ENCODE measurements at places on chromosomes 1 and 21. TPM values are rescaled to one million over a fixed set of nuclear protein-coding genes. Genes with fewer than 3 reads are reported as not detected.

GBP5 gene
- total RNA-seq, result 0.44 TPM

PDE4B gene
- 3.5 TPM for total RNA-seq

PEX14 gene
- total RNA-seq, result 20.8 TPM

S100A11 gene
- total RNA-seq, result 66.9 TPM

AKIRIN1 gene
- total RNA-seq, result 61.5 TPM

PIK3C2B gene
- total RNA-seq, result 18.5 TPM

- H3K27ac ChIP-seq, result no peak overlapping the region
- DNase-seq, result no peak
- H3K27me3 ChIP-seq, result no peaks in the 10 kb centered on the region
- H3K4me3 ChIP-seq, result no peak overlapping the region
- no peaks in the 10 kb centered on the region for H3K36me3 ChIP-seq
Observed at GRCh38 chr1:164673584-164674214, 114.7 kb downstream of the PBX1 start.

GRCh38 chr1:198892065-198892464, 253.2 kb downstream of the PTPRC start:
- no peak for DNase-seq
- peak overlapping the region; percentile 61 for H3K27ac ChIP-seq
- no peaks in the 10 kb centered on the region for H3K36me3 ChIP-seq
- no peaks in the 10 kb centered on the region for H3K27me3 ChIP-seq
- peaks cover 14% of the 10 kb centered on the region for H3K4me1 ChIP-seq
- H3K4me3 ChIP-seq, result no peak overlapping the region

- H3K27ac ChIP-seq, result no peak overlapping the region
- H3K4me3 ChIP-seq, result no peak overlapping the region
- H3K36me3 ChIP-seq, result no peaks in the 10 kb centered on the region
- no peaks in the 10 kb centered on the region for H3K27me3 ChIP-seq
- peaks cover 36% of the 10 kb centered on the region for H3K4me1 ChIP-seq
- DNase-seq, result no peak
Observed at GRCh38 chr1:54461731-54462596, 55.8 kb upstream of the SSBP3 start.

DNA sequence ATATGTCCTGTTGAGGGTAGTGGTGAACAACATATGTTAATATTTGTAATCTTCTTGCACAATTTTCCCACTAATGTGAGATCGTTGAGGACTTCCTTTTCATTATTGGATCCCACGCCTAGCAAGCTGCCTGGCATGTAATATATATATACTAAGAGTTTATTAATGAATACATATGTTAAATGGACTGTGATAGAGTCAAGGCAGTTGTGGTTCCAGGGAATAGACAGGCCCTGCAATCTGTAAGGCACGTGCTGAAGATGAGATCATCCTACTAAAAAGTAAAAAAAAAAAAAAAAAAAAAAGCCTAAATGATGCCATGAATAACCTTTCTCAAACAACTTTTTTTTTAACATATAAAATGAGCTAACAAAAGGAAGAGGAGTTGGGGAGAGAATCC, 28.9 kb downstream of the PLPPR5 start:
- H3K36me3 ChIP-seq, result no peaks in the 10 kb centered on the region
- H3K4me3 ChIP-seq, result no peak overlapping the region
- DNase-seq, result no peak
- no peaks in the 10 kb centered on the region for H3K27me3 ChIP-seq

- DNase-seq, result no peak
- H3K4me3 ChIP-seq, result no peak overlapping the region
- no peaks in the 10 kb centered on the region for H3K4me1 ChIP-seq
- H3K36me3 ChIP-seq, result no peaks in the 10 kb centered on the region
- no peak overlapping the region for H3K27ac ChIP-seq
Observed at GRCh38 chr1:240888039-240888786, 276.3 kb upstream of the GREM2 start.

GRCh38 chr1:7529917-7530316, 241.2 kb upstream of the VAMP3 start:
- DNase-seq, result no peak
- H3K27me3 ChIP-seq, result peaks cover 17% of the 10 kb centered on the region
- no peak overlapping the region for H3K27ac ChIP-seq
- no peaks in the 10 kb centered on the region for H3K4me1 ChIP-seq

DNA sequence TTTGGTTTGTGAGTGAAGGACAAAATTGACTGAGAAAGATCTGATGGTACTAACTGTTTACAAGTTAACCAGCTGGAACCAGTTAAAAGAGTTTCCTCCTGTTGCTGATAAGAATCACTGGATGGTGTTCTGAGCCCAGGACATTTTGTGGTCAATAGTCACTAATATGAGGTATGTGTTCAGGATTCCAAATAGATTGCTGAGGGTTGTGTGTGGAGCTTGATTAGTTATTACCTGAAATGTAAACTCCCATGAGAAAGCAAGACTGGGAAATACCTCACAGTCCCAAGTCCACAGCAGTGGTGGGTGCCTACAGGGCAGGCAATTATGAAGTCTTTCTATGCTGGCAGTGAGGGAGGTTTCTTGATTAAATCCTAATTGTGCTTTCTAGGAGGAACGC, 164.6 kb downstream of the DNM3 start:
- H3K4me3 ChIP-seq, result no peak overlapping the region
- H3K27ac ChIP-seq, result no peak overlapping the region
- no peak for DNase-seq
- no peaks in the 10 kb centered on the region for H3K4me1 ChIP-seq
- no peaks in the 10 kb centered on the region for H3K36me3 ChIP-seq
- H3K27me3 ChIP-seq, result no peaks in the 10 kb centered on the region

DNA sequence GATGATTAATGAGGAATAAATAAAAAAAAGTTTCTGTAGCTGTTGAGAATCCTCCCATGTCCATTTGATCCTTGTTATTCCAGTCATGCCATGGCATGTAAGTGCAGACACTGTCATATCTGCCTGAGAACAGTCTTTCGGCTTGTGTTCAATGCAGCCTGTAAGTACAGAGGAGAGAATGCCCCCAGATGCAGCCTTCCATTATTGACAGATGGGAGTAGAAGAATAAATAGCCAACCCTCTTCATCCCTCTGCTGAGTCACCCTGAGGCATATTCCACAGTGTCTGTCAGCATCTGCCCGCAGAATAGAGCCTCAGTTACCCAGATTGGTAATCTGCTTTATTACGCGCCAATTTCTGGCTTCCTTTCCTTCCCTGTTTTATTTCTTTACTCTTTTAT, 139.4 kb downstream of the LRRC7 start:
- no peak overlapping the region for H3K27ac ChIP-seq
- no peaks in the 10 kb centered on the region for H3K36me3 ChIP-seq
- no peaks in the 10 kb centered on the region for H3K27me3 ChIP-seq
- H3K4me3 ChIP-seq, result no peak overlapping the region

DNA sequence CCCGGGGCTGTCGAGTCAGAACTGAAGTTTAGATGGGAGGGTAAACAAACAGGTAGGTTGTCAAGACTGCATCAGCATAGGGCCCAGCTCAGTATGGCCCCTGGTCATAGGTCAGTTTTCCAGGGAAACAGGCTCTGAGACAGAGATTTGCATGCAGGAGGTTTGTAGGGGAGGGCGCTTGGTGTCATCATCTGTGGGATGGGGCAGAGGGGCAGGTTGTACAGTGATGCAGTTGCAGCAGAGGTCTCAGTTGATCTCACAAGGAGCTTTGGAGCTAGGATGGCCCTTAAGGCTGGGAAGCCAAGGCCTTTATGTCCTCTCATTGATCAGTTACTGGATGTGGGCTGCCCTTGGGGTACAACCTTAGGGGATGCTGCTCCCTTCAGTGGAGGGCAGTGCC, 38.5 kb upstream of the KCNA10 start:
- H3K36me3 ChIP-seq, result no peaks in the 10 kb centered on the region
- H3K27ac ChIP-seq, result no peak overlapping the region
- H3K27me3 ChIP-seq, result peaks cover 90% of the 10 kb centered on the region
- H3K4me1 ChIP-seq, result peaks cover 22% of the 10 kb centered on the region
- H3K4me3 ChIP-seq, result no peak overlapping the region
- no peak for DNase-seq

DNA sequence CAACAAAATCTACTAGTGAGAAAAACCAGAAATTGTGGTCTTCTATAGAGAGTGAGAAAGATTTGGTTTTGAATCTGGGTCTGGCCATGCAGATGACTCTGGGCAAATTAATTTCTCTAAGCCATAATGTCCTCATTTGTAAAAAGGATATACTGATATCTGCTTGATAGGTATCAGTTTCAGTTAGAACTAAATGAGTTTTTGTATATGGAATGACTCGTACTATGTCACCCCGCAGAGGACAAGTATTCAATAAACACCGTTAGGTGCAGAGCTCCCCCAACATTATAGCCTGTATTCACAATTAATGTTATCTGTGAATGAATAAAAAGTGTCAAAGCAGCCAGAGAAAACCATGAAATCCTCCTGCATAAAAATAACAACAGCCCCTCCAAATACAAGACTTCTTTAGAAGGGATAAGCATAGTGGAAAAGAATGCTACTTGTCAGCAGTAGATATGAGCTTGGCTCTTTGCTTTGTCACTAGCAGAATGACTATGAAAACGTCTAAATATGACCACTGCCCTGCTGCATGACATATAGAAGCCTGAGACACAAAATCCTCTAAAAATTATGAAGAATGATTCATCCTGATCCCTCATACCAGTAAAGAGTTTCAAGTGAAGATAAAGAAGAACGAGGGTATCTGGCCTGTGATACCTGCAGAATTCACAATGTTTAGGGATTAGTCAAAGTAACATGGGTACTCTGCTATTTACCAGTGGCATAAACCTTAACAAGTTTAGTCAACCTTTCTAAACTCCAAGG, 17.8 kb downstream of the SCAF4 start:
- no peaks in the 10 kb centered on the region for H3K27me3 ChIP-seq
- no peaks in the 10 kb centered on the region for H3K36me3 ChIP-seq
- peaks cover 76% of the 10 kb centered on the region for H3K4me1 ChIP-seq
- DNase-seq, result no peak

DNA sequence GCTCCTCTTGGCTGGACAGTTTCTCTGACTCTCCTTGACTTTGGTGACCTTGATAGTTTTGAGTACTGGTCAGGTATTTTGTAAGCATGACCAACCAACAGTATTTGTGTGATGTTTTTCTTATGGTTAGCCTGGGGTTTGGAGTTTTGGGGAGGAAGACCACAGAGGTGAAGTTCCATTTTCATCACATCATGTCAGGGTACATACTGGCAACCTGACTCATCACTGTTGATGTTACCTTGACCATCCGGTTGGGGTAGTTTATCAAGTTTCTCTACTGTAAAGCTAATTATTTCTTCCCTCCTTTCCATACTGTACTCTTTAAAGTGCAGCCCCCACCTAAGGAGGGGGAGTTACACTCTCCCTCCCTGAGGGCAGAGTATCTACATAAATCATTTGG, 13.4 kb downstream of the OSCP1 start:
- peaks cover 17% of the 10 kb centered on the region for H3K36me3 ChIP-seq
- H3K27ac ChIP-seq, result no peak overlapping the region
- no peak overlapping the region for H3K4me3 ChIP-seq
- no peaks in the 10 kb centered on the region for H3K27me3 ChIP-seq
- DNase-seq, result no peak
- H3K4me1 ChIP-seq, result no peaks in the 10 kb centered on the region

GRCh38 chr21:46122237-46122671, 24.3 kb downstream of the COL6A2 start:
- H3K4me3 ChIP-seq, result no peak overlapping the region
- no peaks in the 10 kb centered on the region for H3K4me1 ChIP-seq
- peaks cover 88% of the 10 kb centered on the region for H3K36me3 ChIP-seq
- DNase-seq, result peak; percentile 14

GRCh38 chr1:17671741-17672140, 83.4 kb upstream of the ACTL8 start:
- no peak overlapping the region for H3K4me3 ChIP-seq
- peaks cover 60% of the 10 kb centered on the region for H3K4me1 ChIP-seq
- no peaks in the 10 kb centered on the region for H3K27me3 ChIP-seq
- H3K27ac ChIP-seq, result no peak overlapping the region
- DNase-seq, result no peak

- DNase-seq, result peak; percentile 35
- peaks cover 14% of the 10 kb centered on the region for H3K27me3 ChIP-seq
- no peak overlapping the region for H3K27ac ChIP-seq
- peaks cover 28% of the 10 kb centered on the region for H3K4me1 ChIP-seq
- H3K36me3 ChIP-seq, result no peaks in the 10 kb centered on the region
Observed at GRCh38 chr1:10941891-10942541, 70.4 kb upstream of the TARDBP start.

DNA sequence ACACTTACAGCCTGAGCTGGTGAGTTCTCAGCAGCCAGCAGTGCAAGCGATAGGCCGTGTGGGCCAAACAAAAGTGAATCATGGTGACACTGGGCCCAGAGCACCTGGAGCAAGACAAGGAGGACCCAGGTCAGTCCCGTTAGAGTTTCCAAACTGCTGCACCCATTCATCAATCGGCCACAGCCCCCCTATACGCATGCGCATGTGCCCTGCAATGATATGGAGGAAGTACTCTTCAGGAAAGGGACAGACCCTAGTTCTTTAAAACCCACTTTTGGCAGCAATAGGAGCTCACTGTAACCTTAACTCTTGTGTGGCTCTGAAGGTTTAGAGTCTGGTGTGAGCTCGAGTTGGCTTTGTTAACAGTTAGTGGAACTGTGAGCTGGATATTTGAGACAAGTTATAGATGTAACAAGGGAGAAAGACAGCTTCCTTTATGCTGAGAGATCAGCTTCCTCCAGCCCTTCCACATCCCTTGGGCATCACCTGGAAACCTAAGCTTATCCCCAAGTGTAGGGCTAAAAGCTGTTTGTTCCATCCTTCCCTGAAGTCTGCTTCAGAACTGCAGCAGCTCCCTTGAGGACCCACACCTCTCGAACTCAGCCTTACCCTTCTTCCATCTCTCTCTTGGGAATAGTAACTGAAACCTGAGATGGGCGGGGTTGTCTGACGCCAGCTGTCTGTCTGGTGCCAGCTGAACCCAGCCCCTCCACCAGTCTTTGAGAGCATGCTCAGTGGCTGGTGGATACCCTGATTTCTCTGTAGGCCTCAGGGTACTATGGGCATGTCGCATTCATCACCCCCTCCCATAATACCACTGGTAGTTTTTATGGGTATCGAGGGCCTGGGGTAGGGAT, 17.7 kb downstream of the NMNAT1 start:
- DNase-seq, result no peak
- H3K36me3 ChIP-seq, result no peaks in the 10 kb centered on the region
- H3K27ac ChIP-seq, result no peak overlapping the region
- H3K4me3 ChIP-seq, result no peak overlapping the region

Measured in left ventricle myocardium inferior (tissue), 1 donor.